ENCODE measurements at places on chromosomes 1 and 21.

DNA sequence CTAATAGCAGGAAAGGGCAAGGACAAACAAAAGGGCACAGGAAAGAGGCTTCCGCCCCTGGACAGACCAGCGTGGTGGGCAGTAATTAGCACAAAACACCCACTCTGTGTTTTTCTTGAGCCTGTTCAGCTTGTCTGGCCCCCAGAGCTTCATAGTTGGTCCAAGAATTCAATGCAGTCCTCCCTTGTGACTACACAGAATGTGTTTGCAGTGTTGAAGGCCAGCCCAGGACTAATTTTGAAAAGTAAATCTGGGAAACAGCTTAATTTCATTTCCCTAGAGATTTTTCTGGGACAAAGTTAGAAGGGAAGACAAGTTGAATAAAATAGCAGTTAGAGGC, 49.2 kb upstream of the LMO4 start:
- DNase-seq: no peak

GRCh38 chr1:3312898-3313575, 141.4 kb upstream of the ARHGEF16 start:
- no peak for DNase-seq

DNA sequence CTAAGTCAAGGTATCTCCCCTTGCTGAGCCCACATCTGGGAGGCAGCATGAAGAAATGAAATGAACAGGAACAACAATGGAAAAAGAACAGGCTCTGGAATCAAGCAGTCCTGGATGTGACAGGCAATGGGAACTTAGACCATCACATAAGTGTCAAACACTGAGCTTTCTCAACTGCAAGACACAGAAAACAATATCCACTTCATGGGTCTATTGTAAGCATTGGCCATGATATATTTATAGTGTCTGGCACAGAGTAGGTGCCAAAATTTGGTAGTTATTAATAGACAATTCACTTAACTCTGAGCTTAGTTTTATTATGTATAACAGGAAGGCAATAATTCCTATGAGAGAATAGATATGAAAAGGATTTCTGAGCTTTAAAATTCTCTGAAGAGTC, 64.1 kb upstream of the ATP1B1 start:
- no peak for DNase-seq

GRCh38 chr1:44801491-44802305, 1.5 kb downstream of the PLK3 start:
- DNase-seq: no peak

DNA sequence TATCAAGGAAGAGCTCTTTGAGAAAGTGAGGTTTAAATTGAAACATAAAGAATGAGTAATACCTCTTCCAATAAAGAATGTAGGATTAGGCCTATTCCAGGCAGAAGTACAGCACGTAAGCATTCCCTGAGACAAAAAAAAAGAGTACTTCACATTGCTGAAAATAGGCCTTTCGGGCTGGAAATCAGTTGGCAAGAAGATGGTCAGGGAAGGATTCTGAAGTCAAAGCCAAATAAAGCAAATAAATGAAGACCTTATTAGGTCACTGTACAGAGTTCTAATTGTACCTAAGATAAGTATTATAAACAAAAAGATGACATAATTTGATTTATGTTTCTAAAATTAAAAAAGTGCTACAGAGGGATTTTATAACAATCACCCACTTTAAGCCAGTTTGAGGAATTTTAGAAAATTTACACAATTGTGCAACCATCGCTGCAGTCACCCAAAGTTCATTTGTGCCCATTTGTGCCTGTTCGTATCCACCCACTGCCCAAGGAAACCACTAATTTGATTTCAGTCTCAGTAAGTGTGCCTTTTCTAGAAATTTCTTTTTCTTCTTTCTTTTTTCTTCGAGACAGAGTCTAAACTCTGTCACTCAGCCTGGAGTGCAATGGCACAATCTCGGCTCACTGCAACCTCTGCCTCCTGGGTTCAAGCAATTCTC, 58.6 kb downstream of the FMO4 start:
- DNase-seq: no peak

GRCh38 chr1:228812961-228813360, 77.7 kb downstream of the RHOU start:
- DNase-seq: no peak

DNA sequence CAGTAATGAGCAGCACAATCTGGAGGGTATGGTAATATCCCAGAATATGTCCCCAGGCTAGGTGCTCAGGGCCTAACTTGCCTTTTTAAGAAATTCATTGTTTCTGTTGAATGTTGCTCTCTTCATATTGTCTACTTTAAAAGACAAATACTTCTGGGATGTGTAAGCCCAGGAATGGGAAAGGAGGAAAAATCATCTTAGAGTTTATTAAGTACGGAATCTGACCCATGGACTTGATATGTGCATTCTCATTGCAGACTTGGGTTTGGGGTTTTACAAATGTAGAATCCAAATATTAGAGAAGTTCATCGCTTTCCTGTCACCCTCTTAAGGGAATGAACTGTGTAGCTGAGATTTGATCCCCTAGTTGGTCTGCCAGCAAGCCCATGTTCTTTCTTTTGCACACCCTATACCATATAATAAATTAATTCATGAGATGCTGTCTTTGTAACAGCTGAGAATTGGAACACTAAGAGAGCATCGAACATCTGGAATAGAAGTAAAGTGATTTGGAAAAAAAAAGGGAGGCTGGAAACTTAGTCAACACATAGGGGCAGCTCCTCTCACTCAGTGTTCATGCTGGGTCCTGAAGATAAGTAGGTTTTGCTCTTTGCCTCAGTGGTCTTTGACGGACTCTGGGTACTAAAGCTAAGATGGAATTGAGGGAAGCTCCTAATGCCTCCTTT, 235.8 kb upstream of the C1orf105 start:
- no peak for DNase-seq

DNA sequence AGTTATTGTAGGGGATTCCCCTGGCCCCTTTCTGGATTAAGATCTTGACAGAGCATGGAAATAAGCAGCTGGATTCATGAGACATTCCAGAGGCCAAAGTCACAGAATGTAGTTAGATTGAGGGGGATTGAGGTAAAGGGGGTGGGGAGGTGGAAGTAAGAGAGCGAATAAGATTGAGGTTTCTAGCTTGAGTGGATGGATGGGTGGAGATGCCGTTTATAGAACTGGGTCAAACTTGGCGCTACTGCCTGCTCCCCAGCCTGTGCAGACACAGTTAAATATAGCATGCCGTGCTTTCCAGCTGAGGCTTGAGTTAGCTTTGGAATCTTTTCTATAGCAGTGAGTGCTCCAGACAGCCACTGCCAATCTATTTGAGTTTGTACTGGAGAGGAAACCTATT, 85.7 kb downstream of the DYRK1A start:
- DNase-seq: no peak

- no peak for DNase-seq
These were observed 154.6 kb upstream of the LRRC7 start for GRCh38 chr1:69413129-69413528.

DNA sequence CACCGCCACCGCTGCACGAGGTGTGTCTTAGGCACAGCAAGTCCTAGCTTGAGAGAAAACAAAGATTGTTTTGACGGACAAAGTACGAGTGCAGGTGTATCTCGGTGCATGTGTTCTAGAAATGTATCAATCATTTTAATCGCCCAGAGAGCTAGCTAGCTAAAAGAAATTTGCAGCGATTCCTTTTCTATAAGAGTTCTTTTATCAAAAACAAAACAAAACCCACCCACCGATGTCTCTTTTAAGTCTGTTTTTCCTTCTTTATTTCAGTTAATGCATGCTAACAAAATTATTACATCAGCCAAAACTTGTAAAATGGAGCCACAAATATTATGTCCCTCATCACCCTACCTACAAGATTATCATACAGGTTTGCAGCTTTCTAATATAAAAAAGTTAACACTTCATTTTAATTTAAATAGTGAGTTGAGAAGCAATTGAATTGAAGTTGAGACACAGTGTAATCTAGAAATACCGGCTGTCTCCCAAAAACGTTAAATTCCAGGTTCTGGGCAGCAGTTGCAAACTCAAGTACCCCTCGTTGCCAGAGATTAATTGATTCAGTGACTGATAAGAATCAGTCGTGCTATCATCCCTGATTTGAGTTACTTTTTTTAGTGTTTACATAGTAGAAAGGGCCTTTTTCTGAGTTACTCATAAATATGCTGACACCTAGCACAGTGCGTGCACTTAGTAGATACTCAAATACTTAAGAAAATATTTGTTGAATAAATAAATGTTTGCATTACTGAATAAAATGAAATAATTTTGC, 1.5 kb upstream of the SYDE2 start:
- DNase-seq: no peak

DNA sequence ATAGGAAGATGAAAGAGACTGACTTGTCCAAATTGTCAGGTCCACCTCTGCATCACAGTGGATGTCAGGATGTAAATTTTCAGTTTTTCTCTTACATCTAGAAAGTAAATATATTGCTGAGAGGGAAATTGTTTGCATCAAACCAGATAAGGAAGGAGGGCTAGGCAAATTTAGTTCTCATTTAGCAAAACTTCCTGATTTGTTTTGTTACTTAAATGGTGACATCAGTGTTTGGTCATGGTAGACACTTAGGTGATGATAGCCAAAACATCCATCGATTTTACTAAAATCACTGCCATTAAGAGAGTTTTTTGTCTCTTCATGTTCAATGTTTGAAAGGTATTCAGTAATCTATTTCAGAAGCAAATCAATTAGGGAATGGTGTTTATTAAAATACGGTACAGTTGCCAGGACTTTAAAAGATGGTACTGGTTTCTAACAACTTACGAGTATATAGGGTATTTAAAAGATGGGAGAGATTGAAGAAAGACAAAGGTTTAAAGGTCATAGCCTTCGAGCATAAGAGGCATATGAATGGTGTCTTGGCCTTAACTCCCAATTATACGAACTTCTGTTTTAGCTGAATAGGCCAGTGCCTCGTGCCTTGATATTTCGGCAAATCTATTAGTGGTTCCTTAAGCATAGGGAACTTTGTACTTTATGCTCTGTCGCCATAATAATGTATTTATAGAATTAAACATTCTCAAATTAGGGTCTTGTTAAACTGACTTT, 3.0 kb downstream of the IER5 start:
- DNase-seq: no peak

DNA sequence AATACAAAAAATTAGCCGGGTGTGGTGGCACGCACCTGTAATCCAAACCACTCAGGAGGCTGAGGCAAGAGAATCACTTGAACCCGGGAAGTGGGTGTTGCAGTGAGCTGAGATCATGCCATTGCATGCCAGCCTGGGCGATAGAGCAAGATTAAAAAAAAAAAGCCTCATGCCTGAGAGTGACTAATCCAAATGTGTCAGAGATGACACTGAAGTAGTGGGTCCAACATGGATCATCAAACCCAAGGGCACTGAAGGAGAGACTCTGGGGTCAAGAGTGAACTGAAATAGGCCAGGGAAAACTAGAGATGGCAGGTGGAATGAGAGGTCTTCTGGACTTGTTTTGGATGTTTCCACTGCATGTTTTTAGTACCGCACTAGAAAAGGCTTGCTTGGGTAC, 10.2 kb upstream of the CACHD1 start:
- no peak for DNase-seq

GRCh38 chr1:55192093-55192492, 23.1 kb downstream of the USP24 start:
- no peak for DNase-seq

GRCh38 chr1:172404121-172404520, 16.4 kb upstream of the C1orf105 start:
- no peak for DNase-seq

GRCh38 chr1:41497056-41497440, 12.6 kb upstream of the EDN2 start:
- DNase-seq: no peak

- no peak for DNase-seq
These were observed 234.3 kb upstream of the ADAMTS5 start for GRCh38 chr21:27201197-27201596.

DNA sequence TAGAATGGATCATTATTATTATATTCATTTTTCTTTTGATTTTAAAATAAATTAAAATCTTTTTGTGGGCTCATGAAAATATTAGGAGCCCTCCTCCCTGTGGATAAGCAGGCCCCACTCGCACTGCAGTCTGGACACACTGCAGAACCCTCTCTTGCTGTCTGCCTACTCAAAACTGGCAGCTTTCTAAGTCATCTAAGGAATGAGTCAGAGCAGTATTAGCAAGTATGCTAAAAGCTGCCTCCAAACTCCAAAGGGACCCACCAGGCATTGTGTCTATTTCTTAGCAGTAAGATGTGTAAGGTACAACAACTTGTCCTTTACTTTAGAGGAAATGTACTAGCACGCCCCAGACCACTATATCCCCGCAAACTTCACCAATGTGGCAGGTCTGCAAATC, 108.8 kb downstream of the SYF2 start:
- no peak for DNase-seq

DNA sequence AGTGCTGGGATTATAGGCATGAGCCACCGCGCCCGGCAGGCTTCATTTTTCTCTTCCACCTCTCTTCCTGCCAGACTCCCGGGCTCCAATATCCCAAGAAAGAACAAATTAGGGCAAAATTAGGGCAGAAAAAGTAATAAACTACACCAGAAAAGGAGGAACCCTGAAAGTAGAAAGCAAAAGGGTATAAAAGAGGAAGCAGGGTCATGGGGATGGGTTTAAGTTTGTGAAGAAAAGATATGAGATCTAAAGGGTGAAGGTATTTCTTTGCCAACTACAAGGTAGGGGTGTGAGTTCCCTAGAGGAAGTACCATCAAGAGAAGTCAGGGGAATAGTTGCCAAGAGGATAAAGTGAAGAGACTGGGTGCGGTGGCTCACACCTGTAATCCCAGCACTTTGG, 9.9 kb downstream of the PTPN22 start:
- DNase-seq: no peak

GRCh38 chr1:222970040-222970439, 155.2 kb downstream of the DISP1 start:
- no peak for DNase-seq

- DNase-seq: no peak
These were observed 282.2 kb downstream of the ZNF648 start for GRCh38 chr1:181779343-181779742.

DNA sequence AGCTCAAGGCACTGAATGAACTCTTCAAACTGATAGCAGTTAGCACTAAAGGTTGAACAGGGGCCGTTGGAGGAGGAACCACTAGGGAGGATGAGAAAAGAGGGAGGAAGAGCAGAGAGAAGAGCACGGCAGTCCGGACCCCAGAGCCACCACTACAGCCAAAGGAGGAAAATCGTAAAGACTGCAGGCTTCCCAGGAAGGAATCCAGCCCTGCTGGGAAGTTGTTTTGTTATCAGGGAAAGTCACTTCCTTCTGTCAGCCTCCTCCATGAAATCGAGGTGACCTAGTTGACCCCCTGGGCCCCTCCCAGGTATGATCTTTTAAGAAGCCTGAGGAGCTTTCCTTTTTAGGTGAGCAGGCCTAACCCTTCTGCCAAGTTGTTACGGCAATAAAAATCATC, 88.2 kb downstream of the PBX1 start:
- no peak for DNase-seq

- no peak for DNase-seq
These were observed 26.0 kb upstream of the ESRRG start for GRCh38 chr1:216749232-216749631.

GRCh38 chr1:40652979-40653378, 12.5 kb downstream of the RIMS3 start:
- no peak for DNase-seq

GRCh38 chr1:228417483-228418203, 982 bp upstream of the TRIM17 start:
- DNase-seq: no peak

- DNase-seq: no peak
These were observed 2.9 kb downstream of the KCNJ10 start for GRCh38 chr1:160066829-160067745.
